ENCODE measurements at places on chromosomes 11 and 22. TPM values are rescaled to one million over a fixed set of nuclear protein-coding genes. Genes with fewer than 3 reads are reported as not detected.

Gene RAB1B
- total RNA-seq: 196 TPM

Gene GTSE1
- total RNA-seq: 2.7 TPM

Gene KCNK7
- 0.14 TPM for total RNA-seq

Gene GAS2L1
- total RNA-seq: 44.4 TPM

Gene P4HA3
- 37.4 TPM for total RNA-seq

Gene CBLIF
- not detected for total RNA-seq

Gene BAIAP2L2
- total RNA-seq: not detected

Gene MGAT3
- not detected for total RNA-seq

Gene APOL6
- 14.6 TPM for total RNA-seq

Gene PRSS23
- 236 TPM for total RNA-seq

Gene ART1
- total RNA-seq: not detected

Gene VSTM5
- total RNA-seq: not detected

Gene ATM
- total RNA-seq: 82.9 TPM

Gene TMEM191C
- total RNA-seq: 0.68 TPM

Gene BTBD10
- 140 TPM for total RNA-seq

Gene NXPE4
- not detected for total RNA-seq

Gene PKDREJ
- under 0.01 TPM for total RNA-seq

Gene MS4A18
- total RNA-seq: not detected

Gene OR5AN1
- not detected for total RNA-seq

Gene TBX10
- not detected for total RNA-seq

Gene TMEM121B
- 0.05 TPM for total RNA-seq
